ENCODE measurements at places on chromosomes 2 and 18.

- no peak for DNase-seq
These were observed 85.5 kb upstream of the TMEM247 start for GRCh38 chr2:46393865-46394264.

DNA sequence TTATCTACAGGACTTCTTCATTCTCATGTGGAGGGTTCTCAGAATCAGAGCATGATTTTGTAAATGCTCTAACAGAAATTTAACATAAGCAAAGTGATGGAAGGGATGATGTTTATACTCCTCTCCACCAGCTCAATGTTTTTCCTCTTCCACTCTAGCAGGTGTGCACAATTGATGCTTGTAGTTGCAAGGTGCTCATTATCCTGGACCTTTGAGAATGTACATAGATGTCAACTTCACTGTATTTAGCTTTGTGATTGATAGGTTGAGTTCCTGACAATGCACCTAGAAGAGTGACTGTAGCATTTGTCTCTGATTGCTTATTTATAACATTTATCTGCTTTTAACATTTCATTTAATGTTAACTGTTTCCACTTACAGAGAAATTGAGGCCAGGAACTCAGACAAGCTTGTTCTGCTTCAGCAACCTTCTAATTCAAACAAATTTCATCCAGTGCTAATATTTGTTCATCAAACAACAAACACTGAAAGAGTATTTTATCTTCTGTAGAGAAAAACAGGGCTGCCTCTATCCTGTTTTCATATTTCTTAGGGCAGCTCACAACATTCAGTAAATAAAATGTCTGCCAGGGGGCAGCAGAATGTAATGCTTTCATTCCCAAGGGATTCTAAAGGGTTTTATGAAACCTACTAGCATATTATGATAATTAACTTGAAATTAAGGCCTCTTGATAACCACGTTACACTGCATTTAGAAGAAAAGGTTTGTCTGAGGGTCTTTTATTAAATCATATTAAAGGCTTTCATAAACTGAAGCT, 127.9 kb upstream of the NOL4 start:
- DNase-seq, result no peak

GRCh38 chr2:236833501-236834073, 252.1 kb upstream of the COPS8 start:
- no peak for DNase-seq

DNA sequence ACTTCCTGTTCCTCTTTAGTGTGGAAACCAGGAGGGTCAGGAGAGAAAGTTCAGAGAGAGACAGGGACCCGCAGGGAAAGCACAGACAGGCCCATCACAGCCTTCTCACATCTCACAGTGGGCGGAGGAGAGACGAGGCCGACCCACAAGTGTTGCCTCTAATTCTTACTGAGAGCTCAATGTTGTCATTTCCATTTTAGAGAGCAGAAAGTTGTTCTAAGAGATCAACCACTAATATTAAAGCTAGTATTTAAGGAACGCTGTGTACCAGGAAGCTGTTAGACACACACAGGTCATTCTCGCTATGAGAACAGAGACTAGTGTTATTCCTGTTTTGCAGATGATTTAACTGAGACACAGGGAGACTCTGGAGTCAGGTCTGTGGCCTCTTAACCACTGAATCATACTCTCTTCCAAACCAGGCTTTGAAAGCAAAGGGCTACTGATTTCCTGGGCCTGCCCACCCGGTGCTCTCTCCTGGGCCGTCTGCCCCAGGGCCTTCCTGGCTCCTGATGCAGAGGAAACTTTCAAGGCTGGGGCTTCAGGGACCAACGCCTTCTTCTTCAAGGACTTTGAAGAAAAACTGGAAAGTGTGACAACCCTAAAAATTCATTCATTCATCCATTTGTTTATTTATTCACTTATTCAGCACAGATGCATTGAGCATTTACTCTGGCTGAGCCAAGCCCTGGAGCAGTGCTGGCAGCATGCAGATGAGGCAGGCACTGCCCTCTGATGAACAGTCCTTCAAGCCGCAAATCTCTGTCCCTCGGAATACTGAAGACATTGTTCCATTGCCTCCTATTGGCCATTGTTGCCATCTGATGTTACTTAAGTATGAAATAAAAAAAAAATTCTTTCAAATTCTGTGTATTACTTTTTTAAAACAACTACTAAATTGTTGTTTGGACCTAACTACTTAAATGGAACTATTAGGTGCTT, 37.2 kb upstream of the BIN1 start:
- DNase-seq, result peak; percentile 61

GRCh38 chr2:27170581-27171337, 22.0 kb downstream of the TCF23 start:
- no peak for DNase-seq

All from adrenal gland (tissue), 19 donors.